Fibroblast of the aortic adventitia (primary cell): ENCODE measurements at places on chromosomes 7 and 10.

DNA sequence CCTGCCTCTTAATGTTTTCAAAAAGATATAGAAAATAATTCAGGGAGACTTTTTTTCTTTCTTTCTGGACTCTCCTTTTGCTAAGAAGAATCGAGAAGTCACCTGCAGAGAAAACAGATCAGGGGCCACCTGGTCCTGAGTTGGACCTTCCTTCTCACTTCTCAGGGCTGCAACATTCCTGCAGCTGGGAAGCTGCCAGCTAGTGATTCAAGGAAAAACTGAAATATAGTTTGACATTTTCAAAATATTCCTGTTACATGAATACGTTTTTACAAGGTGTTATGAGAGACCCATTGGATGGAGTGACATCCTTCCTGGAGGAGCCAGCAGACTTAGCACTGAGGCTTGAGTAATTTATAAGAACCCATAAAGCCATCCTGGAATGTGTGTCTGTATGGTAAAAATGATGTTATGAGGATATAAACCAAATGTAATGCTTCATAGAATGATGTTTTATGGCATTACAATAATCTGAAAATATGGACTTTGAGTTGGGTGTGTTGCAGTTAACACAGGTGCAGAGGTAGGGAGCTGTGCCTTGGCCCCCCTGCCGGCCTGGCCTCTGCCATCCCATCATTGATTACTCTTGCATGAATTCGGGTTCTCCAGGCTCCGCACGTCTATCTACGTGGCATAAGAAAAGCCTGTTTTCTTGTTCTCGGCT lies 149.7 kb downstream of the PAXIP1 start:
- DNase-seq: no peak

GRCh38 chr10:29185050-29185449 lies 103.8 kb upstream of the LYZL1 start:
- no peak for DNase-seq

GRCh38 chr10:30705101-30705624 lies 75.6 kb upstream of the LYZL2 start:
- no peak for DNase-seq

GRCh38 chr7:147569116-147569913 lies 1021.3 kb upstream of the C7orf33 start:
- no peak for DNase-seq

DNA sequence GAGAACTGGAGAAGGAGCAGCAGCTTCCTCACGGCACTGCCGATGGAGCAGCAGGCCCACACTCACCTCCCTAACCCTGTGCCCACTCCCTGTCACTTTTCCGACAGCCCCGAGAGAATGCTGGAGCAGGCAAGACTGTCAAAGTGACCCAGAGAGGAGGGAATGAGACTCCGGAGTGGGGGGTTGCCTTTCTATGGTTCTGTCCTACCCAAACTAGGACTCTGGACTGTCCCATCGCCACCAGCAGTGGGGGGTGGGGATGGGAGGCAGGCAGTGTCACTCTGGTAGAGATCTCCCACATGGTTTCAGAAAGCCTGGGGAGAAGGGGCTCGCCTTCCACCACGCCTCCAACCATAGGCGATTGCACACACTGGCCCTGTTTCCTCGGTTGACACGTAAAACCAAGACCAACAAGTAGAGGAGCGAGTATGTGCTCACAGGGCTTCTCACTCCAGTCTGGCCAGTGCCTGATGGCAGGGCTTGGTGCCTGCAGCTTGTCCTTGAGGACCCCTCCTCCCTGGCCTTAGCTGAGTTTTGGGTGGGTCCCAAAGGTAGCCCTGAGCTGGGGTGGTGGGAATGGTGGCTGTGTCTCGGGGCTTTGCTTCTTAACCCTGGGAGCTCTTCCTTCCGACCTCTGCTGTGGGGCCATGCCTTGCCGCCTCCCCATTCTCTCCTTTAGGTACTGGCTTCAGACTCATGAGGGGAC lies 148.5 kb downstream of the PTPN20 start:
- no peak for DNase-seq

DNA sequence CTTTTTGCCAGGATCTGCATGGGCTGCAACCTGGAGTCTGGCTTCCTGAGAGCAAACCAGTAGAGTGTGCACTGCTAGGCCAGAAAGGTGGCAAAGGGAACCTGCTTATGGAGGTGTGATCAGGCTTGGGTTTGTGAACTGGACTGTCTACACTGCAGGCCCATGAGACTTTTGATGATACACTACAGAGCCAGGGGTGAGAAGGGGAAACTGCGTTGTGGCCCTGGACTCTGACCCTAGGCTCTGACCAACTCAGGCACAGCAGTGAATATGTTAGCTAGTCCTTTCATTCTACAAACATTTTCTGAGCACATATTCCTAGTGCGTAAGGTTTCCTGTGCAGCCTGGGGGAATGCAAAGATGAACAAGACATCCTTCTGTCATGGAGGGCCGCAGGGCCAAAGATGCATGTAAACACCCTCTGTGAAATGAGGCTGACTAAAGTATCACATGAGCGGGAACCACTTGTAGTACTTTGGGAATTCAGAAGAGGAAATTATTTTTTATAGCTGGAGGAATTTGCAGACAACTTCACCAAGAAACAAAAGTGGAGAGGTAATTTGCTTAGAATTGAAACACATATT lies 63.8 kb upstream of the HPS1 start:
- DNase-seq: no peak

GRCh38 chr10:21509341-21510240 lies 15.9 kb downstream of the SKIDA1 start:
- DNase-seq: no peak

DNA sequence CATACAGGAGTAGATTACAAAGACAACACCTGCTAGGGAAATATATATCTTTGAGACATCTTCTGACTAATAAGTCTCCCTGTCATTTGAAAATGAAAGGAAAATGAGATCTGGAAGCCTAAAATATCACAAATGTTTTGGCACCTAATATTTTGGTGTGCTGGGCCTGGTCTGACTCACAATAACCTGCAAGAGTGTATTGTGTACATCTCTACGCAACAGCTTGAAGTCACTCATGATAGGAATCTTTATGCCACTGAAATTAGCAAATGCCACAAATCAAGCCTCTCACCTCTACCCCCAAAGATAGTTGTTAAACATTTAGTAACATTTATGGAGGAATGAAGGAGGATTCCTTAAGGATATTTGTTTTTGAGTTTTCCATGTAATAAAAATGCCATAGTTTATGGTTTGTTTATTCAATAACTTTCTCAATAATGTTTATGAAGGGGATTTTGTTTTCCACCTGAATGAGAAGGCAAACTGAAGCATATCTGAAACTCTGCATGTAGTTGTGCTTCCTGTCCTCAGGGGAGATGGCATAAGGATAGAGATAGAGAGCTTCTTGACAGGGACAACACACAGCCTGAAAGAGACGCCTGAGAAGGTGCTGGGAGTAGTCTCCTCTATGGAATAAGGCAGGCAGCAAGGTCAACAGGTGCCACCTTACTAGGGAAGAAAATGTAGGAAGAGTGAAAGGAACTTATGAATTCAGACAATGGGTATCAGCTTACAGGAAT lies 197.4 kb downstream of the AHR start:
- no peak for DNase-seq

- peak; percentile 42 for DNase-seq
Measured at GRCh38 chr7:16421333-16422102, at the start of gene CRPPA. Gene CRPPA (minus strand): TSS chr7:16421538. CDS start chr7:16421322, 216 bp downstream.

- peak; percentile 71 for DNase-seq
Measured at GRCh38 chr7:117158941-117159697, 163.7 kb downstream of the WNT2 start.

GRCh38 chr7:30080818-30081217 lies 52.6 kb downstream of the PLEKHA8 start:
- no peak for DNase-seq

GRCh38 chr7:4225361-4225771 lies 456.7 kb upstream of the FOXK1 start:
- no peak for DNase-seq

GRCh38 chr10:52020702-52021101 lies 293.4 kb upstream of the DKK1 start:
- DNase-seq: no peak

- no peak for DNase-seq
Measured at GRCh38 chr7:3446786-3447185, 145.7 kb downstream of the SDK1 start.

DNA sequence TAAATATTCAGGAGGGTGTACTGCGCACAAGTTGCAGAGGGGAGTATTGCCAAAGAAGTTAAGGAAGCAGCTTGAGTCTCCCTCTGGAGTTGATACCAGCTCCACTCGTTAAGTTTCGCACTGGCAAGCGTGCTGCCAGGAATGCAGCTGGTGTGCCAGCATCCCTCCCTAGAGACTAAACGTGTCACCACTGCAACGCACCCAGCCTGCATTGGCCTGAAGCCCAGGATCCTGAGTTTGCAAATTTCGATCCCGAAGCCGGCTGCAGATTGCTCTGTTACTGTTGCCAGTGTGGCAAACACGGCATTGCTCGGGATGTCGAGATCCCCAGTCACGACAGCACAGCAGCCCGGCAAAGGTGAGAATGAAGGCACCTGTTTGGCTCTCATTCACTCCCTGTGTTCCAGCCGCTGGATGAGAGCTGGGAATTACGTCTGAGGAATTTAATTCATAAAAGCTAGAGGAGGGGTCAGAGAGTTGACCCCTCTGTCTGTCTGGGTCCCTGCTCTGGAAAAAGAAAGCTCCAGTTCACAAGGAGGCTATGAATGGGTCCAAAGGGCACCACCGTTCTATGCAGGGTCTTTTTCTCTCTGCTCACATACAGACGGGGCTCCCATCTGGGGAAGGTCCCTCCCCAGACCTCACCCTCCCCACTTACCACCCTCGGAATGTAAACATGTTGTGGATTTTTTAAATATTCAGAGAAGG lies 61.0 kb downstream of the NRP1 start:
- peak; percentile 100 for DNase-seq

- DNase-seq: no peak
Measured at GRCh38 chr10:5631936-5632335, 34.5 kb downstream of the ASB13 start.
